Neuronal stem cell (in vitro differentiated cells): ENCODE measurements at places on chromosomes 3 and 15.

GRCh38 chr3:175914785-175915184 is 1055.7 kb downstream of the NAALADL2 start:
- DNase-seq, result no peak

- no peak for DNase-seq
These were observed 769.0 kb upstream of the NR2F2 start for GRCh38 chr15:95561463-95561862.

DNA sequence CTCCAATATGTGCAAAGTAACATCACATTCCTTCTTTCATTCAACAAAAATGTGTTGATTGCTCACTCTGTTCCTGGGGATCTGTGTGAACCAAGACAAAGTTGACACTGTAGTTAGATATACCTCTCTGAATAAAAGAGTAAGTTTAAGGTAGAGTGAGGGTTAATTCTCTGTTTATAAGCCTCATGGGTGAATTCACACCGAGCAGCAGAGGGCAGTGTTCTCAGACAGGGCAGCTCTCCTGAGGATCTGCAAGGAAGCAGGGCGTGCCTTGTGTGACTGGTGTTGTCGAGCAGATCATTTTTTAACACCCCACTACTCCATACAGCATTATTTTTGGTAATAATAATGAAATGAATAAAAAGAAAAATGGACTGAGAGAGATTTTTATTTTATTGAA is 34.4 kb downstream of the PAQR9 start:
- DNase-seq, result no peak

DNA sequence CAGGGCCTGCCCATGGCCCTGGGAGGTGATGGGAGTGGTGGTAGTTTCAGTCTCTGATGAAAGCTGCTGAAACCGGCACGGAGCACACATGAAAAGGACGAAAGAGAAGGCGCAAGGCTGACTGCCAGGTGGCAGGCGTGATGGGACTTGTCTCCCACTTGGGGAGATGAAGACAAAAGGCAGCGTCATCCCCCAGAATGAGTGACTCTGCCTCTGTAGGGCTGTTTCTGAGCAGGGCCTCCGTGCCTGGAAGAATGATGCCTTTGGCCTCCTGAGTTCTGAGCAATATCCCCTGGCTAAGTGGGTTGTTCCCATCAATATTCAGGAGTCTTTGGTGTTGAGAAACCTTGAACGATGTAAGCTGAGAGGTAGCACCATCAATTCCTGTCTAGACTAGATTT is 237.8 kb downstream of the OPA1 start:
- DNase-seq, result no peak

DNA sequence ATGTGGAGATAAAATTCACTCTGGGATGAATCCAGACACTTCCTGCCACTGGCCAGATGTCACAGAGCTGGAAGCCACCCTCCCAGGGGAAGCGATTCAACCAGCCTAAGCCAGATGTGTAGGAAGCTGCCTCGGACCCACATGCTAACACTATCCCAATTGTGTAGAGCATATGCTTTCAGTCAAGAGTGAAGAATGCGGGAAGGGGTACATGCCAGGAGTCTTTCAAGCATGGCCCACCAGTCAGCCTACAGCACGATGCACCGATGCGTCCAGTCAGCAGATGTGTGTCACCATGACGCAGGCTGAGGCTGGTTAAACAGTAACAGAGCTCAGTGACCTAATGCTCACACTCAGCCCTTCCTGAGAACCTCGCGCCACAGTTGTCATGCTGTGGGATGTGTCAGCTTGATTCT is 38.8 kb upstream of the BNC1 start:
- DNase-seq, result no peak

DNA sequence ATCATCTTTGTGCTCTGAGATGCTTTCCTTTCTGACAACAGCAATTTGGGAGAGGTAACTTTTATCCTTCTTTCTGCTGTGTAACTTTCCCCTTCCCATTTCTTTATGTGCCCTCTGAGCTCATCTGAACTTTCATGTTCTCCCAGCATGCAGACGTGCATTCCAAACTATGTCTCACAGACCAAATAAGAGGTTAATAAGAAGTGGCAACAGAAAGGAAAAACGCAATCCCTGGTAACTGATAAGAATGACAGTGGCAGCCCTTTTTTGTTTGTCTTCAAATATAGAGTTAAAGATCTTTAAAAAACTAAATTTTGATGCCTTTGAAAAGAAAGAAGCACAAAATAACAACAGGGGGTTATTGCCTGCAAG is 533.4 kb downstream of the FOXP1 start:
- DNase-seq, result no peak

- no peak for DNase-seq
These were observed 507.0 kb downstream of the TBL1XR1 start for GRCh38 chr3:176690083-176690869.

DNA sequence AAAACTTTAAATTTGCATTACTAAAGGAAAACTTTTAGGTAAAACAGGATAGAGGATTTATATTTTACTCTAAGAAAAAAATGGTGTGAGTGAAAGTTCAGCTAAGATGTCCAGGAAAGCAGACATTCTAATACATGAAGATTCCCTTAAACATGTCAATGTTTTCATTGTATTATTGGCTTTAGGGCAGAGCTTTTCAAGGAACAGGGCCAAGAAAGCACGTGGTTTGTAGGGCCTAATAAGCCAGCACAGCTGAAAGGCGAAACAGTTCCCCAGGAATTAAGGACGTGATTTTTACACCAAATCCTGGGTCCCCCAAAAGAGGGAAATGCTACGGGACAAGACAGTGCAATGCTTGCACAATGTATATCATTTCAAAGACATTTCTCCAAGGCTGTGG is 48.6 kb upstream of the MKRN3 start:
- DNase-seq, result no peak
